ENCODE measurements at places on chromosomes 6 and 20.

DNA sequence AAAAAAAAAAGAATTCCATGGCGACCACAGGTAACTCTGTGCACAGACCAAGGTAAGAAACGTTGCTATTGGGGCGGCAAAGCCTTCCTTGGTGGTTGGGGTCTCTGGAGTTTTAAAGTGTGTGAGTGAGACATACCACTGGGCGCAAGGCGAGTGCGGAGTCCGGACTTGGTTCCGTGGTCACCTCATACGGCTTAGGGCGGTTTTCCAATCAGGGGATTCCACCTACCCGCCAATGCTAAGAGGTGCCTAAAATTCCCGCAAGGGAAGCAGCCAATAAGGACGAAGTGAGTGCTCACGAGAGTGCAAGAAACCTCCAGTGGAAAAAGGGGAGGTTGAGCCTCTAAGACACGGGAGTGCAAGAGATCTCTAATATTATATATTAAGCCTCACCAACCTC lies 68.6 kb upstream of the PRSS16 start:
- DNase-seq: no peak

DNA sequence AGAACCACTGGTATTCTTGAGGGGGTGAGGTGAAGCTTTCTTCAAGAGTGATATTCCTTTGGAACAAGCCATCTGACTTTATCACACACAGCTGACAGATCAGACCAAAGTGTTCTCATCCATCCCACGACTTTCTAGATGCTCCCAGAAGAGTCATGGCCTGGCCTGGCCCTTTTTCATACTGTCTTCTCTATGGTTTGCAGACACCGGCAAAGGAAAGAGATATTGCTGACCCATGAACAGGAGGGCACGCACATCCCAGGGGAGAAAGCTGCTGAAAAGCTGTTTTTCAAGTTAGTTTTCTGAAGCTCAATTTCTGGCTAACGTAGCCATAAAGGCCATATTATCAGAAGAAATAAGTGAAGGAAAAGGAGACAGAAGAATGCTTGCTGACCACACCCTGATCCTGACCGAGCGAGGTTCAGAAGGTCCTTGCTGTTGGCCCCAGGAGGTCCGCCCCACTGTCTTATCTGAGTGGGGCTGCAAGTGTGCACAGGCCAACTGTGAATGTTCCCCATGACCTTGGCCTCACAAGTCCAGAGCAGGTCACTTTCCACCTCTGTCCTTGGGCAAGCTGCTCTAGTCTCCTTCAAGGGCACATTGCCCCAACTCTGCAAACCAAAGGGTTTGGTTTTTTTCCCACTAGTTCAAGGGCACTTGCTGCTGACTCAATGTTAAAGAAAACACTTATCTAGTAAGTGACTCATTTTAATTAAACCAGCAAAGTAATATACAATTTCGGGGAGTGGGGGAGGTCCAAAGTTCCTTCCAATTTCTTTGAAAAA lies 2.0 kb downstream of the ACSS1 start:
- no peak for DNase-seq

- no peak for DNase-seq
Measured at GRCh38 chr6:104306211-104306610, 553.5 kb downstream of the HACE1 start.

DNA sequence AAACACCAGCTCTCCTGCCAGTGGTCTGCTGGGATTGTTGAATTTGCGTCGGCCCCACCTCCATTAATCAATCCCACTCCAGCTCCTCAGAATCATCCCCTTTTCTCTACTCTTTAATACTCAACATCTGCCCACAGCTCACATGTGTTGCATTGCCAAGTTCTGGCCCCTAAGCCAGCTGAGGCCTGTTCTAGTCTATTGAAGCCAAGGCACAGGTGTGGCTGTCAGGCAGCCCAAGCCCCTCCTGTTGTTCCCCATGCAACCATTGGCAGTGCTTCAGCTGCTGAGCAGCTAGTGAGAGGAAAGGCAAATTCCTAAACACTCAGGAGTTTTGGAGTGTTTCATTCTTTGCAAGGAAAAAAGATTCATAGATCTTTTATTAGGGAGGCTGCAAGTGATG lies 128.0 kb upstream of the NT5E start:
- DNase-seq: no peak

GRCh38 chr20:63407928-63408683 lies 47.0 kb upstream of the CHRNA4 start:
- no peak for DNase-seq

GRCh38 chr20:35394271-35394670 lies 17.5 kb downstream of the UQCC1 start:
- DNase-seq: no peak

GRCh38 chr6:106044151-106044550 lies 42.0 kb upstream of the PRDM1 start:
- DNase-seq: no peak

DNA sequence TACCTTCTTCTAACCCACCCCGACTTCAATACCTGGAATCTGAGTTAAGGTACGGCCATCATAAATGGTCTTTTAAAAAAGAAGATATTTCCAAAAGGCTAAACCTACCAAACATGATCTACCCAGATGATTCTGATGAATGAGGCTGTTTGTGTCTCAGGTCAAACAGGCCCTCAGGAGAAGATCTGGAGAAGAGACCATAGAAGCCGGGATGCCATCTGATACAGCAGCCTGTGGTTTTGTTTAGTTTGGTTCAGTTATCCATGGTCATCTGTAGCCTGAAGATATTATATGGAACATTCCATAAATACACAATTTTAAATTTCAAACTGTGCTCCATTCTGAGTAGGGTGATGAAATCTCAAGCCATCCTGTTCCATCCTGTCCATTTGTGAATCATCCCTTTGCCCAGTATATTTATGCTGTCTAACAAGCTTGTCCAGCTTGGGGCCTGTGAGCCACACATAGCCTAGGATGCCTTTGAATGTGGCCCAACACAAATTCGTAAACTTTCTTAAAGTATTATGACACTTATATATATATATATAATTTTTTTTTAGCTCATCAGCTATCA lies 4.0 kb upstream of the CAP2 start:
- DNase-seq: no peak

DNA sequence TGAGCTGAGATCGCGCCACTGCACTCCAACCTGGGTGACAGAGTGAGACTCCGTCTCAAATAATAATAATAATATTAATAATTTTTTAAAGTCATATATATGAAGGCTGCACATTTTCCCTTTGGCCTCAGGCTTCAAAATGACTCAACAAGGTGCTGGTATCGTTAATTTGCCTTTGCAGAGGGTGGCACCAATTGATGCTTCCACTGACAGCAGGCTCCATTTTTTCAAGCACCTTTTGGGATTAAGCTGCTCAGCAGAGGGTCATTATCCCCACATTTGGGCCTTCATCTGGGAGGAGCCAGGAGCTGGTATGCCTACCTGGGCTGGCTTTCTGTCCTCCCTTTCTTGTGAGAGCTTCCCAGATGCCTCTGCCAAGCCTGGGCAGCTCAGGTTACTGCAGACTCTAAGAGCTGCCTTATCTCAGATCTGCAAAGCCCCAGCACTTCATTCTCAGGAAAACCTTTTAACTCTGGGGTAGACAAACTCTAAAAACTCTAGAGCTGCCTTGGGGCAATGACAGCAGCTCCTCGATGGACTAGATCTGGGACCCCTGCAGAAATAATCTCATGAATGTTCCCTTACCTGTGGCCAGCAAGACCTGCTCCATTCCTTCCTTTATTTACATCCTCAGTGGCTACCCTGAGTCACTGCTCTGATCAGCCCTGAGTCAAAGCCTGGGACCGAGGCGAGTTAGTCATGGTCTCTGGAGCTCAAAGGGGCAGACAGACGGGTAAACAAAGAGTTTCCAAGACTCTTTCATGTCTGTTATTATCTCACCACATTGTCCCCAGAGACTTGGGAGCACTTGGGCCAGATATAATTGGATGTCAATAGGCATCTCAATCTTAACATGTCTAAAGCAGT lies 80.0 kb upstream of the EYA2 start:
- no peak for DNase-seq

DNA sequence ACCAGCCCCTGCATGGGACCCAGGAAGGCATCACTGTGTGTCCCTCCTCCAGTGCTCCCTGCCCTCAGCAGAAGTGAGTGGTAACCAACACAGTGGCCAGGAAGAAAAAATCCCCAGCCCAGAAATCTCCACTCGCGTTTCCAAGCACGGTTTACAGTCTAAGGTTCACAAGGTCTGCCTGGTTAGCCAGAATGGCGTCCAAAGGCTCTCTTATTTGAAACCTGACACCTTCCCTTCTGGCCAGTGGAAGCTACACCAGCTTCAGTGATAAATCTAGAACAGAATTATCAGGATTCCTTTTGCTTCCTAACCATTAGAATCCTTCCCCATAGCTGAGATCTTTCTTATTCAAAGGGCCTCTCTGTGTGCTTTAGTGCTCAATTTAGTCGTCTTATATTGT lies 9.2 kb downstream of the LY86 start:
- DNase-seq: no peak

DNA sequence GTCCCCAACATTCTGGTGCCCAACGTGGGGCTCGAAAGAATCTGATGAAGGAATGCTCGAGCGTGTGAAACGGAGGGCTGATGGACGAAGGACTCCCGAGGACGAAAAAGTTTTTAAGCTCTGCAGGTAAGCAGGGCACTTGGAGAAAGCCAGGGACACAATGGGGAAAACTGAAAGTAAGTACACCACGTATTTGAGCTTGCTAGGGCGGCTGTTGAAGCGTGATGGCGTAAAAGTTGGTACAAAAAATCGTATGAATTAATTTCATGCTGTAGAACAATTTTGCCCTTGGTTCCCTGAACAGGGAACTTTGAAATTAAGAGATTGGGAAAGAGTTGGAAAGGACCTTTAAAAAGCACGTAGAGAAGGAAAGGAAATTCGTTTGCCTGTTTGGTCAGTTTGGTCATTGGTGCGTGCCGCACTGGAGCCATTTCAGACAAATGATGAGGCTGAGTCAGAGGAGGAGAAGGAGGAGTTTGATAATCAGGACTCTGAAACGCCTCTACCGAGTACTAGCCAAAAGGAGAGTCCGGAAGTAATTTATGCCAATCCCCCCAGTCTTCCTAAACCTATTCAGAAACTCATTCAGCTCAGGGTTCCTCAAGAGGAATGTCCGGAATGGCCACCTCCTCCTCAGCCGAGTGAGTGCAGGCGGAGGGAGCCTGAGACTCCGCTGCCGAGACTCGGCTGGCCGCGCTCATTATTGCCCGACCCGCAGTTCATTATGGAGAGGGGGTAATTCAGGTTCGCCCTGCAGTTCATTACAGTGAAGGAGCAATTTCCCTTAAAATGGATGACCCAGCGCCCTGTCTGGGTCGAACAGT lies 59.2 kb upstream of the PRSS16 start:
- no peak for DNase-seq

- no peak for DNase-seq
Measured at GRCh38 chr6:33908025-33908424, 104.2 kb upstream of the MLN start.

GRCh38 chr6:106184629-106185028 lies 98.5 kb downstream of the PRDM1 start:
- no peak for DNase-seq

GRCh38 chr20:49951151-49951550 lies 15.0 kb downstream of the RNF114 start:
- DNase-seq: no peak

DNA sequence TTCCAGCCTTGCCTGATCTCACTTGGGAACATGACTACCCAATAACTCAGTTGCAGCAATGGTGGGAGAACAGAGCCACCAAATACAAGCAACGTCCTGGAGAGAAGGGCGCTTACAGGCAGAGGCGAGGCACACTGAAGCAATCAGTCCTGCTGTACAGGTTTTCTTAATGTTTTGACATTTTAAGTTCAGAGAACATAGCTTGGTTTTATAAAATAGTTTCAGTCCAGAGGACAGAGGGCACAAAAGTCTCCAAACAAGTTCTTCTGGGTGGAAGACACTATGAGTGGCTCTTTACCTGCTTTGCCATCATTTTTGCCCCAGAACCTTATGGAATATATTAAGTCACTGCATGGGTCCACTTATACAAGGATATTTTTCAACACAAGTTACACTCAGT lies 103.4 kb upstream of the KCNG1 start:
- no peak for DNase-seq
